ENCODE measurements at places on chromosomes 6 and 20. TPM values are rescaled to one million over a fixed set of nuclear protein-coding genes. Genes with fewer than 3 reads are reported as not detected.

DNA sequence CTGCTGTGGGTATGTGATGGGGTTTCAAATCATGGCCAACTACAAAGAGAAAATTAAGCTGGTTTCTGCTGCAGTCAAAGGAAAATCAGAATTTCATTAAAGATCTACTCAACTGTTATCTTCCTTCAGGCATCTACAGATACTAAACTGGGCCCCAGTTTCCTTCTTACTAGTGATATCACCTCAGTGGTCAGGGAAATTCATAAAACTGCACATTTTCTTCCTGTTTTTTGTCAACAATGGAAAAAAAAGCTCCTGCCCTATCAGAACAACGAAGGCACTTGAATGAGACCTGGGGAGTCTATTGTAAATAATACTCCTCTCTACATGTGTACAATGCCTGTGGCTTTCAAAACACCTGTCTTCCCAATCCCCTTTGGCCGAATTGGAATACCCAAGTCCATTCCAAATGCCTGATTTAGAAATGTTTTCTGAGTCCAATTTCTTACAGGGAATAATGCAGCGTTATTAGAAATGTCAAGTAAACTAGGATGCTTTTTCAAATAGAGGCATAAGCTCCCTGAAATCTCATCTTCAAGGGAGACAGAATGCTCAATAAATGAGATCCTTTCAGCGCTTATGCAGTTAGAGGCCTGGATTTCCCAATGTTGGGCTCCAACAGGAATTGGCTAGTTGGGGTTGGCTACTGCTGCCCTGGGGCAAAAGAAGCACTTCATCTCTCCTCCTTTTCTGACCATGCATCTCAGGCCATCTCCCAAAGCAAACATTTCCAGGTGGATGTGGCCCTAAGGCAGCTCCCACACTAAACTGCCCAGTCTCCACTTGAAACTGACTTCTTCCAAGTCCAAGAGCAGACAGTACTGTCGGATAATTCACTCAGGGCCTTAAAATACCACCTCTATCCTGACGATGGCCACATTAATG is 143.3 kb downstream of the NFATC2 start:
- DNase-seq = no peak

DNA sequence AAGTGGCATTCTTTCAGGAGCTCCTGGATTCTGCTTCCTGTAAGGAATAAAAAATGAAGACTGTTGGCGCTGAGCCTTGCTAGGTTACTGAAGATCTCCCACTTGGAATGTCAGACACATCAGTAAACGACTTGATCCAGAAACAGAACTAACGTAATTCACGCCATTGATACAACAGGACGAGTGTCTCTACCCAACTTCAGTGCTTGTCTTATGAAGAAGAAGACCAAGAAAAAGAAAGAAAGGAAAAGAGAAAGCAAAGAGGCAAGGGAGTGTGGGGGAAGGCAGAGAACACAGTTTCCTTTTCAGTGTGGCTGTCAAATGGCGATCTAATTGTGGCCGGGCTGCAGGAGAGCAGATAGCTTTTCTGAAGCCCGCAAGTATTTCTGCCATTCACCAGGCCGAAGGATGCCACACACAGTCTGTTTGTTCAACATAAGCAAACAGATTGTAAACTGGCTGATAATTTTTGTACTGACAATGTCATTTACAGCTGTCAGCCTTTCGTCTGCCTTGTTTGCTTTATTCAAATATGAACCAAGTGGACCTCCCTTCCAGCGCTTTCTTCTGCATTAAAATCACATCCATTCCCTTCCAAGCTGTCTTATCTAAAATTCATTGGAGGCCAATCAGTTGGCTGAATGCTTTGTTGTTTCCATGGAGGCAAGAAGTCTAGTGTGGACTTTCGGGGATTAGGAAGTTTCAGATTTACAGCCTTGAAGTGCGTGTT is 180.6 kb downstream of the FOXA2 start:
- DNase-seq = no peak

DNA sequence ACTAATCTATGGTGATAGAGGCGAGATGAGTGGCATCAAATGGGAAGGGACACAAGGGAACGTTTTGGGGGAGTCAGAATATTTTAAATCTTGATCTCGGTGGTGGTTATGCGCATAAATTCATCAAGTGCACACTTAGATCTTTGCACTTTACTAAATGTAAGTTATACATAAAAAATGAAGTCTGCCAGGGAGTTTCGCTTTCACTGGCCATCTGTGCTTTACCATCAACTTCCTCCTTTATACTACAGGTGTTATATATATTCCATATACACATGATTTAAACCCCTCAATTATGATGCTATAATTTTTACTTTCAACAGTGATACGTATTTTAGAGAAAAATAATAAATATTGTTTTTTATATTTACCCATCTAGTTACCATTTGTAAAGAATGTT is 97.6 kb upstream of the AKIRIN2 start:
- no peak for DNase-seq

DNA sequence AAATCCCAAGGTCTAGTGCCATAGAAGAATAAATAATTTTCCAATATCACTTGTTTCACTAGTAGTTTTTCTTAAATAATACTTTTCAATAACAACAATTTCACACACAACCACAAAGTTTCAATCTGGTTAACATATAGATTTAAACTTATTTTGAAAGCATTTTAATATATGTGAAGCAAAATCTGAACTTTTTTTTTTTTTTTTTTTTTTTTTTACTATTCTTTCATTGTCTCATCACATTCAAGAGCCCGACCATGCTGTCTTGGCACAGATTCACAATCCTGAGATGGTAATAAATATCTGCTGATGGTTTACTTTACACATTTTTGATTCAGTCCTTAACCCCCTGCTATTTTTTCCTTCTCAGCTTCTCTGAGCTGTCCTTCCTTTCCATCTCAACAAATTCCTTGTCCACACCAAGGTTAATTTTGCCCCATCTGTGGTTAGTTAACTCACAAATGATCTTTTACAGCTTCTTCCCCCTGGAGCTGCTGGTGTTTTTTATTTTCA is 262.8 kb downstream of the TMEM242 start:
- DNase-seq = no peak

RNF39 gene
- total RNA-seq = not detected

CLIC1 gene
- total RNA-seq = 458 TPM

Data from GM12878 (cell line).